Activated naive CD8-positive, alpha-beta T cell treated with anti-CD3 and anti-CD28 coated beads, Interleukin-2, amount 10 ng/mL, durations not matched to agents 7 days and 5 days (primary cell): ENCODE measurements at places on chromosomes 3 and 15. TPM values are rescaled to one million over a fixed set of nuclear protein-coding genes. Genes with fewer than 3 reads are reported as not detected.

LAMB2 gene
- 0.45 TPM for total RNA-seq

SNTN gene
- not detected for total RNA-seq

GRCh38 chr15:70299931-70300869 lies 202.5 kb upstream of the TLE3 start:
- peak; percentile 73 for DNase-seq
- peak overlapping the region; percentile 50 for H3K4me3 ChIP-seq
- no peak overlapping the region for H3K27ac ChIP-seq
- peaks cover 13% of the 10 kb centered on the region for H3K4me1 ChIP-seq

- H3K36me3 ChIP-seq, result no peaks in the 10 kb centered on the region
- H3K27ac ChIP-seq, result no peak overlapping the region
- no peaks in the 10 kb centered on the region for H3K4me1 ChIP-seq
- H3K27me3 ChIP-seq, result peaks cover 6% of the 10 kb centered on the region
- no peak overlapping the region for H3K4me3 ChIP-seq
Measured at GRCh38 chr3:182508919-182509711, 284.2 kb upstream of the ATP11B start.

LIPC gene
- total RNA-seq, result 7.4 TPM

TRH gene
- total RNA-seq, result not detected

PLA1A gene
- not detected for total RNA-seq

DNA sequence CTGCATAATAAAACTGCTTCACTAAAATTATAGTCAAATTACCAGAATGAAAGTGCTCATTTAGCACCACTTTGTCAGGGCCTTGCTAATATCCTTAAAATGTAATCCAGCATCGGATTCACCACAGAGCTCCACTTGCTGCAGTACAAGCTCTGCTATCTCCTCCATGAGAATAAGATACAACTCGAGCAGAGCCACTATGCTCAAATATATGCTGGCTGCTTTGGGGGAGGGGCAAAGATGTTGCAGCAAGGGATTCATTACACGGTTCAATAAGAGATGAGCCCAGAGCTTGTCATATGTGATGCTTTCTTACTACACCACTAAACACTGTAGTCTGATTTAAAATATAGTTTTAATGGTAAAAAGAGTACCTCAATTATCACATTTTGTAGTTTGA lies 72.2 kb downstream of the DLG1 start:
- no peak for DNase-seq
- no peaks in the 10 kb centered on the region for H3K36me3 ChIP-seq
- H3K4me3 ChIP-seq, result no peak overlapping the region
- no peak overlapping the region for H3K27ac ChIP-seq
- H3K27me3 ChIP-seq, result no peaks in the 10 kb centered on the region
